ENCODE measurements at places on chromosomes 1 and 21.

DNA sequence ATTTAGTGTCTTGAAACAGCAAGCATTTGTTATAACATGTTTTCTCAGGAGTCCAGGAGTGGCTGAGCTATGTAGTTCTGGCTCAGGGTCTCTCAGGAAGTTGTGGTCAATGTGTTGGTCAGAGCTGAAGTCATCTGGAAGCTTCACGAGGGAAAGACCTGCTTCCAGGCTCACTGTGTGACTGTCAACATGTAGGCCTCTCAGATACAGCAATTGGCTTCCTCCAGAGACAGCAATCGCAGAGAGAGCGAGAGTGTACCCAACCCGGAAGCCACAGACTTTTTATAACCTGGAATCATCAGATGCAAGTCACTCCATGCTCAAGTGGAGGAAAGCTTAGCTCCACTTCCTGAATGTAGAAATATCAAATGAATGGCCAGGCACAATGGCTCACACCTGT is 40.9 kb downstream of the TNFRSF9 start:
- no peak for DNase-seq

DNA sequence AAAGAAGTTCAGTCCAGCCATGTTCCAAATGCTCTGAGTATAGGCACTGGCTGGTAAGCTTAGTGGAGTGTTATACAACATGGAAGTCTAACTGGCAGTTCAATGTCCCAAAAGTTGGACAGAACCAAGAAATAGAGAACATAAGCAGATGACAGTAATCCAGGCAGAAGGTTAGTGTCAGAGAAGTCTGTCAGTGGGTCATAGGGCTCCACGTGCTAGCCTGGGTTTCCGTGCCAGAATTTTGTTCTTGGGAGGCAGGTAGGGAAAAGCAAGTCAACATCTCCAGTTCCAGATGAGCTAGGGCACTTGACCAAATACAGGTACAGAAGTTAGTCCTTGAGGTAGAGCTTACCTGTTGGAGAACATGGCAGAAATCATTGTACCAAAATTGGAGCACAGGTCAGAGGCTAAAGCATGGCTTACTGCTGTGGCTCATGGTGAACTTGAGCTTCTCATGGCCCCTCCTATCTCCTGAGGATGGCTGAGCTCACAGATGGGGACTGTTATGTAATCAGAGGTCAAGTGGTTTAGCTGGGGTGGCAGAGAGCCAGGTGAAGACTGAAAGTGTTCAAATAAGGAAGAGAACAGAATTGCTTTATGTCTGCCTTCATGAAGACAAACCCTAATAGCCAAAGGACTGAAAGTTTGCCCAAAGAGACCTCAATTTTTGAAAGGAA is 170.8 kb downstream of the NFIA start:
- no peak for DNase-seq

GRCh38 chr1:110337704-110338308 is 1.4 kb upstream of the RBM15 start:
- DNase-seq: peak; percentile 32

- DNase-seq: no peak
Observed at GRCh38 chr1:150210091-150210490, 25.8 kb downstream of the ANP32E start.

DNA sequence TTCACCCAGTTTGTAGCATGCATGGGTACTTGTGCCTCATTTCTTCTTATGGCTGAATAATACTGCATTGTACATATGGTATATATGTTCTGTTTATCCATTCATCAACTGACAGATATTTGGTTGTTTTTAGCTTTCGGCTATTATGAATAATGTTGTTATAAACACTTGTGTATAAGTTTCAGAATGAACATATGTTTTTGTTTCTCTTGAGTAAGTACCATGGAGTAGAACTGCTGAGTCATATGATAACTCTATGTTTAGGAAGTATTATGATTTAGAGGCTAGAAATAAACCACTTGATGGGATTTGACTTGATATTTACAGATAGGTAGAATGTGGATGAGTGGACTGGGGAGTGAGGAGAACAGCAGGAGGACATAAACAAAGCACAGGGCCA is 48.6 kb downstream of the WNT2B start:
- DNase-seq: no peak

DNA sequence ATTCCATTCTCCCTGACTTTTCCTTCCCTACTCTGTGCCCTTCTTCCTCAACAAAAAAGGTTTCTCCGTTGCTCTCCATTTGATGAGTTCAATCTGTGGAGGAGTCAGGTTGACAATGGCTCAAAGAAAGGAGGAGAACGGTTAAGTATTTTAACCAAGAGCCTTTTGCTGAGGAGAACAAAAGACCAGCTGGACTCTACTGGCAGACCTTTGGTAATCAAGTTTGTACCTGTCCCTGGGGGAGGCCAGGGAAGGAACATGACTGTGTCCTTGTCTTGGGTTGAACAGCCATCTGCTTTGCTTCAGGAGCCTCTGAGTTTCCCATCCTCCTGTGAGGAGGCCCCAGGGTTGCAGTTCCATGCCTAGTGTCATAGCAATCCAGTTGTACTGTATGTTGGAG is 29.9 kb downstream of the TTF2 start:
- no peak for DNase-seq
